ENCODE measurements at places on chromosomes 13 and 19.

DNA sequence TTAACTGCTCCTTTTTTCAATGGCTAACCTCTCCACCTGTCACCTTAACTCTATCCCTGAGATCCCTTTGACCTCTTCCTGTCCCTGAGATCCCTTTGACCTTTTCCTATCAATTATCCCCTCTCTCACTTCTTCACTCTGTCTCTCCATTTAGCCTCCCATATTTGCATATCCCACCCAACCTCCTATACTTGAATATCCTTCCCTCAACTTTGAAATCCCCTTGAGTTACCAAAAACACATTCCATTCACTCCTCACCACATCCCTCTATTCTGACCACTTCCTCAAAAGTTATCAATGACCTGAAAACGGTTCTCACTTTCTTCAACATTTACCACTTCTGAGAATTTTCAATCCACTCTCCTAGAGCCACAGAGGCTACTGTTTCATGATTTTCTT is 3.0 kb downstream of the MYCBP2 start:
- no peaks in the 10 kb centered on the region for H3K36me3 ChIP-seq
- no peak overlapping the region for H3K4me3 ChIP-seq
- peaks cover 45% of the 10 kb centered on the region for H3K4me1 ChIP-seq

DNA sequence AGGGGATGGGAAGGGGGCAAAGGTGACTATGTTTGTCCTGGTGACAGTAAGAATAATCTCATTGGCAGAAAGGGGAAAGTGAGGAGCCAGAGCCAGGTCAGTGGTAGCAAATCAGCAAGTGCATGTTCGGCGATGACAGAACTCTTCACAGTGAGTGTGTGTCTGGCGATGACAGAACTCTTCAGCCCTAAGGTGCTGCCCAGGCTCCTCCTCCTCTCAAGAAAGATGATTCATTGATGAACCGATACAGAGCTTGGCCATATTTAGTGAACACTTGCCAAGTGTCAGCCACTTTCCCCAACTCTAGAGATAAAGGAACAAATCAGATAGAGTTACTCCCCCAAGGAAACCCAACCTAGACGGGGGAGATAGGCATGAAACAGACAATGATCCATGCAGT is 199.3 kb upstream of the UBL3 start:
- no peak overlapping the region for H3K4me3 ChIP-seq
- no peak for DNase-seq
- no peaks in the 10 kb centered on the region for H3K36me3 ChIP-seq
- 0 out of 2 replicates have a peak, but pooled peaks cover 10% of the 10 kb centered on the region for H3K4me1 ChIP-seq

DNA sequence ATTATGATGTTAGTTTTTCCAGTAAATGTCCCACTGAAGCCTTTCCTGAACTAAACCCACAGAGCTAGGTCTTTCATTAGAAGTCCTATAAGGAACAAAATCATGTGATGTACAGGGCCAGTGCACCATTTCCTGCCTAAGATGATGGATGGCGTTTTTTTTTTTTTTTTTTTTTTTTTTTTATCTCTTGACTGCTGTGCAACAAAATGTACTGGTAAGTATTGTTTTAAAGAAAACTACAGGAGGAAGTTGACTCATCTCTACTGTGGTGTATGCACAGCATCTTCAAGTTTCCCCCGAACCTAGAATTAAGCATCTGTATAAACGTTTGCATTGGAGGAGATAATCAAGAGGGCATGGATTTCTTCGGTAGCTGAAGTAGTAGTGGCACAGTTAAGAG is 197.5 kb downstream of the NBEA start:
- H3K27me3 ChIP-seq = no peaks in the 10 kb centered on the region
- H3K4me3 ChIP-seq = no peak overlapping the region
- DNase-seq = no peak
- no peaks in the 10 kb centered on the region for H3K4me1 ChIP-seq

DNA sequence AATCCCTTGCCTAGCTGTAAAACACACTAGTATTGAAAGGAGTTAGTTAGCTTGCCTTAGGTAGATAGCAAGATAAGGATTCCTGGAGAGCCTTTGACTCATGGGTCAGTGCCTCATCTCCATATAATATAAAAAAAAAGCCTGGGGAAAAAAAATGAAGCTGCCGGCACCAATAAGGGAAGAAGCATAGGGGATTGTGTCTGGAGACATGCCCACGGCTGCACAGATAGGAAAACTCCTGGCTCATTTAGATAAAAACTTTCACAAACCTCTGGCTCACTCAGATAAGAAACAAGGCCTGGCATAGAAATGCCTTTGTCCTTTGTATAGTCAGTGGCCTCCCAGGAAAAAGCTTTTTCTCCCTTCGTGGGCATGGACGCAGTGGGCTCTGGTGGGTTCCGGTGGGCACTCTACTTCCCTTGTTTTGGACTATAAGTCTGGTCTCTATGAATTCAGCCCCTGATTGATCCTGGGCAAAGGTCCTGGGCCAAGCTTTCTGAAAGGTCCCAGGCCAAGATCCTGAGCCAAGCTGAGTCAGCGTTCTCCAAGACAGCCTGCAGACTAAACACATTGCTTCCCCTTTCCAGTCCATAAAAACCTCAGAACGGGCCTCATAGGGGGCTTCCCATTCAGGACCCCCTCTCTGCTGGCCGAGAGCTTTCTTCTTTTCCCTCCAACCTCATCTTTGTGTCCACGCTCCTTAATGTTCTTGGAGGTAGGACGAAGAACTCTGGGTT is 4.9 kb upstream of the OR7A17 start:
- no peaks in the 10 kb centered on the region for H3K36me3 ChIP-seq
- no peak for DNase-seq
- H3K4me1 ChIP-seq = no peaks in the 10 kb centered on the region
- no peaks in the 10 kb centered on the region for H3K27me3 ChIP-seq
- H3K27ac ChIP-seq = no peak overlapping the region

- H3K4me3 ChIP-seq = no peak overlapping the region
- H3K4me1 ChIP-seq = peaks cover 83% of the 10 kb centered on the region
- H3K36me3 ChIP-seq = peaks cover 9% of the 10 kb centered on the region
- peak overlapping the region; percentile 8 for H3K27ac ChIP-seq
- DNase-seq = no peak
These were observed 26.1 kb downstream of the ATP11A start for GRCh38 chr13:112715715-112716460.

DNA sequence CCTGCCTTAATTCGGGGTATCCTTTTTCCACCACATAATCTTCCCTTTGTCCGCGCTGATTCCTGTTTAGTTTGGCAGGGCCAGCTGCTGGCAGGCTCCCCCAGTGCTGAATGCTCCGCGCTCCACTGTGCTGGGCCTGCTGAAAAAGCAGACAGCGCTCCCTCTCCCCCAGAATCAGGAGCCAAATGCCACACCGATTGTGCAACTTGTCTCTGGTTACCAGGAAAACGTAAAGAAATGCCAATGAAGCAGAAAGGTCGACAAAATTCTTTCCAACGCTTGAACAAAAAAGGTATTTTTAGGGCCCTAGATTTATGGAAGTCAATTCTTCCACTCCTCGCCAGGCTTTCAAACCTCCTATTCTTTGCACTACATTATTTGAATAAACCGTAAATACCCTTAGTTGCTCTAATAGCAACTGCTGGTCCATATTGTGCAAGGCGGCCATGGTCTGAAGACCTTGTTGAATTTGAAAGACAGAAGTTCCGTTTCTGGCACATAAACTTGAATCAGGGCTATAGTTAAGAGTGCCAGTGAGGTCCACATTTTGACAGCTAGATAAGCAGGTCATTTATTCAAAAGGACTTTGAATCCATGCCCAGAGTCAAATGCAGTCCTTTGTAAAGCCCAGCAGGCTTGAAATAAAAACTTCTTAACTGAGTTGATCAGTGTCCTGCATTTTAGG is 206.7 kb upstream of the RFC3 start:
- H3K27me3 ChIP-seq = no peaks in the 10 kb centered on the region
- H3K36me3 ChIP-seq = no peaks in the 10 kb centered on the region
- peak; percentile 83 for DNase-seq
- peak overlapping the region; percentile 70 for H3K4me3 ChIP-seq
- peak overlapping the region; percentile 99 for H3K27ac ChIP-seq

GRCh38 chr19:16885166-16885565 is 3.6 kb upstream of the F2RL3 start:
- no peaks in the 10 kb centered on the region for H3K27me3 ChIP-seq
- peaks cover 25% of the 10 kb centered on the region for H3K4me1 ChIP-seq
- DNase-seq = no peak
- no peak overlapping the region for H3K4me3 ChIP-seq

DNA sequence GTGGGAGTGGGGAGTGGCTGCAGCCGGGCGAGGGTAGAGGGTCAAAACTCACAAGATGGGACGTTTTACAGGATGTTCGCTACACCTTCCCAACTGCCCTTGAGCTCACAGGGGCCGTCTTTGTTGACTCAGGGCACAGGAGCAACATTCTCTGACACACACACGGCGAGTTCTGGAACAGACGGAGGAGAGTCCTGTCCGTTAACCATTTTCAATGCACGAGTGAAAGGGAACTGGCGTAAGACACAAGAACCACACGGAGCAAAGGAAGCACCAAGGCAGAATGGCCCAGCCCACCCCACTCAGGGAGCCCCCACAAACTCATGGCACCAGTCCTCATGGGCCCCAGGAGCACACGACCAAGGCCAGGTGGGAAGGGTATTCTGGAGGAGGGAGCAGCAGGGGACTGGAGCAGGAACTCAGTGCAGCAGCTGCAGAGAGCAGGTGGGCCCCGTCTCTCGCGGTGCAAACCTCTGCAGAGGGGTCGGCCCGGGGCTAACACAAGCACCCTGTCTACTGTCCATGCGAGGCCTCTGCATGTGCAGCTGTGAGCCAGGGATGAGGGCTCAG is 37.9 kb upstream of the ISYNA1 start:
- no peaks in the 10 kb centered on the region for H3K27me3 ChIP-seq
- H3K4me3 ChIP-seq = no peak overlapping the region
- DNase-seq = peak; percentile 75
- peaks cover 82% of the 10 kb centered on the region for H3K4me1 ChIP-seq

DNA sequence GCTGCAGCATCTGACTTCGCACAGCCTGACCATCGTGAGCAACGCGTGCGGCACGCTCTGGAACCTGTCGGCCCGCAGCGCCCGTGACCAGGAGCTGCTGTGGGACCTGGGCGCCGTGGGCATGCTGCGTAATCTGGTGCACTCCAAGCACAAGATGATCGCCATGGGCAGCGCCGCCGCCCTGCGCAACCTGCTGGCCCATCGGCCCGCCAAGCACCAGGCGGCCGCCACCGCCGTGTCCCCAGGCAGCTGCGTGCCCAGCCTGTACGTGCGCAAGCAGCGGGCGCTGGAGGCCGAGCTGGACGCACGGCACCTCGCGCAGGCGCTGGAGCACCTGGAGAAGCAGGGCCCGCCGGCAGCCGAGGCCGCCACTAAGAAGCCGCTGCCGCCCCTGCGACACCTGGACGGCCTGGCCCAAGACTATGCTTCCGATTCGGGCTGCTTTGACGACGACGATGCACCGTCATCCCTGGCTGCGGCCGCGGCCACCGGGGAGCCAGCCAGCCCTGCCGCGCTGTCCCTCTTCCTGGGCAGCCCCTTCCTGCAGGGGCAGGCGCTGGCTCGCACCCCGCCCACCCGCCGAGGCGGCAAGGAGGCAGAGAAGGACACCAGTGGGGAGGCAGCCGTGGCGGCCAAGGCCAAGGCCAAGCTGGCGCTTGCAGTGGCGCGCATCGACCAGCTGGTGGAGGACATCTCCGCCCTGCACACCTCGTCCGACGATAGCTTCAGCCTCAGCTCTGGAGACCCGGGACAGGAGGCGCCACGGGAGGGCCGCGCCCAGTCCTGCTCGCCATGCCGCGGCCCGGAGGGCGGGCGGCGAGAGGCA is 13.6 kb downstream of the C19orf25 start:
- H3K4me3 ChIP-seq = no peak overlapping the region
- no peak overlapping the region for H3K27ac ChIP-seq
- H3K27me3 ChIP-seq = no peaks in the 10 kb centered on the region

DNA sequence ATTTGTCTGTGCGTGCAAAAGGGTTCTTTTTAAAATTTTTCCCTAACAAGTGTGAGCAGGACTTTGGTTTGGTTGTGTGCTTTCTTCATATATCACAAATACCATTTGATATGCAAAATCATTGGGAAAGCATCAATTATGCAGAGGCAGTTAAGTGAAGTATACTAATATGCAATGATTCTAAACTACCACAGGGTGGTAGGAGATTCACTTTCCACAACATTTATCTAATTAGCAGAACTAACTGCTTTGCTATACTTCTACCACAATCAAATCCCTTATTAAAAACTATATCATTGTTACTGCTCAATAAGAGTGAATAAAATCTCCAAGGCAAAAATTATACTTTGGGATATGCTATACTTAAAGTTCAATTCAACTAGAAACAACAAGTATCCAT is 2738.9 kb upstream of the PCDH20 start:
- H3K4me1 ChIP-seq = no peaks in the 10 kb centered on the region
- no peaks in the 10 kb centered on the region for H3K36me3 ChIP-seq
- no peak for DNase-seq
- H3K4me3 ChIP-seq = no peak overlapping the region
- H3K27me3 ChIP-seq = no peaks in the 10 kb centered on the region

GRCh38 chr19:55451163-55451964 is 8.3 kb upstream of the SHISA7 start:
- no peaks in the 10 kb centered on the region for H3K27me3 ChIP-seq
- H3K27ac ChIP-seq = no peak overlapping the region
- no peaks in the 10 kb centered on the region for H3K36me3 ChIP-seq
- H3K4me3 ChIP-seq = 0 out of 2 replicates have a peak overlapping the region, but pooled peaks have one; percentile 4

- H3K4me1 ChIP-seq = 0 out of 2 replicates have a peak, but pooled peaks cover 6% of the 10 kb centered on the region
- peaks cover 6% of the 10 kb centered on the region for H3K27me3 ChIP-seq
- H3K27ac ChIP-seq = no peak overlapping the region
- DNase-seq = no peak
These were observed 564 bp downstream of the HS6ST3 start for GRCh38 chr13:96090240-96091101.

- no peaks in the 10 kb centered on the region for H3K4me1 ChIP-seq
- H3K4me3 ChIP-seq = no peak overlapping the region
- H3K36me3 ChIP-seq = no peaks in the 10 kb centered on the region
- H3K27ac ChIP-seq = no peak overlapping the region
- DNase-seq = no peak
These were observed 37.5 kb upstream of the POU2F2 start for GRCh38 chr19:42169486-42170413.

GRCh38 chr13:26522571-26522970 is 34.9 kb upstream of the WASF3 start:
- no peaks in the 10 kb centered on the region for H3K4me1 ChIP-seq
- peaks cover 3% of the 10 kb centered on the region for H3K27me3 ChIP-seq
- H3K36me3 ChIP-seq = no peaks in the 10 kb centered on the region

Measured in HepG2 (cell line).